ENCODE measurements at places on chromosomes 13 and 19. TPM values are rescaled to one million over a fixed set of nuclear protein-coding genes. Genes with fewer than 3 reads are reported as not detected.

The DIAPH3 gene
- 20.6 TPM for total RNA-seq

The FAM216B gene
- not detected for total RNA-seq

The DZIP1 gene
- 33.5 TPM for total RNA-seq

The GJA3 gene
- 0.82 TPM for total RNA-seq

The PODNL1 gene
- 1.4 TPM for total RNA-seq

The PRODH2 gene
- total RNA-seq, result not detected

The OVOL3 gene
- total RNA-seq, result not detected

The PLD3 gene
- 190 TPM for total RNA-seq

DNA sequence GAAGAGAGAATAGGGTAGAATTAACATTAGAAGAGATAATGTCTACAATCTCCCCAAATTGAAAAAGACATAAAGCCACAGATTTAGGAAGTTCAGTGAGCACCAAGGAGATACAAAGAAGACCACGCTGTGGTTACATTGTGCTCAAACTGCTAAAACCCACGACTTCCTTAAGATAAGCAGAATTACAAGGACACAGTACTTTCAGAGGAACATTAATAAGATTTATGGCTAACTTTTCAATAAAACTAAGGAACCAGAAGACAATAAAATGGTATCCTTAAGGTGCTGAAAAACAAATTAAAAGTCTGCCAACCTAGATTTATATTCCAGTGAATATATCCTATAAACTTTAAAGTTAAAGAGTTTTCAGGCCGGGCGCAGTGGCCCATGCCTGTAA lies 7.4 kb upstream of the IL17D start:
- DNase-seq, result no peak

- DNase-seq, result peak; percentile 43
Measured at GRCh38 chr13:95677564-95678266, 776 bp downstream of the DNAJC3 start.

DNA sequence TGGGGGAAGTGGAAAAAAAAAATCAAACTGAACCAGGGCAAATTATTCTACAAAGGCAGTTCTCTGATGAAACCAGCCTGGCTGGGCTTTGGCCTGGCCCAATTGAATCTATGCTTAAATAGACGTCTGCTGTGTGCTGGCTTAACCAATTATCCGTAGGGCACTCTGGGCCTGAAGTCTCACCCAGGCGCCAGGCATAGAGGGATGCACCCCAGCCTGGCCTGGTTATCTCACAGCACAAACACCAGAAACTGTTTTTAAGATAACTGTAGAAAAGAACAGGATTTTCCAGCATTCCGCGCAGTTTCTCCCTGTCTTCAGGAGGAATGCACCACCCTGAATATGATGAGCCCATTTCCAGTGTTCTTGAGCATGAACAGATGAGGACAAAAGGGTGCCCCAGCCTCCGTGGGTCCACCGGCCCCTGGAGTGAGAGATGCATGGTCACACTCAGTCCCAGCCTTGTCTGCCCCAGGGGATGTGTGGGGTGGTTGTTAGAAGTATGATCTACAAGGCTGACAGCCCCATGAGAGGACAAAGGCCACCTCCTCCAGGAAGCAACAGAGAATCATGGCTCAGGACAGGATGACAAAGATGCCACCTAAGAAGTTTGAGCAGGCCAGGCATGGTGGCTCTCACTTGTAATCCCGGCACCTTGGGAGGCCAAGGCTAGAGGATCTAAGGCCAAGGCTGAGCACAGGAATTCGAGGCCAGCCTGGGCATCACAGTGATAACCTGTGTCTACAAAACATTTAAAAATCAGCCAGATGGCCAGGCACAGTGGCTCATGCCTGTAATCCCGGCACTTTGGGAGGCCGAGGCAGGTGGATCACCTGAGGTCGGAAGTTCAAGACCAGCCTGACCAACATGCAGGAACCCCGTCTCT lies 50.2 kb downstream of the PEPD start:
- DNase-seq, result no peak

DNA sequence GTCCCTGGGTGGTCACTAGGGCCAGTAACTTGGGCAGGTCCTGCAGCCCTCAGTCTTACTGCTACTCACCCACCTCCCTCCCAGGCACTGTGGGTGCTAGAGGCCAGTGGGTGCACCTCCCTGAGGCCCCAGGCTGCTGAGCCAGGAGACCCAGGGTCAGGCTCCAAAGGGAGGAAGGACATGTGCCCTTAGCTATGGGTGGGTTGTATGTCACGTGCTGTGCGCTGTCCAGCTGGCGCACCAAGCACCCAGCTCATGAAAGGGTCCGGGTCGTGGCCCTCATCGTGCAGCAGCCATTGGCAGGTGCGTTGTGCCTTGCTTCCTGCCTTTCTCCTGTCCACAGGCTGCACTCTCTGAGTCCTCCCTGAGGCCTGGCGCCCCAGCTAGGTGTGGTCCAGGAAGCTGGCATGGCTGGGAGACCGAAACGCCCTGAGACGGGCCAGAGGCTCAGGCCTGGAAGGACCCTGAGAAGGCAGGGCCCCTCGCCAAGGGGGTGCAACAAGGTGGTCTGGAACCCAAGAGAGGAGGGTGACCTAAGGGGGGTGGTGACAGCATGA lies 47.0 kb upstream of the KCTD15 start:
- no peak for DNase-seq

- DNase-seq, result no peak
Measured at GRCh38 chr13:46675016-46675415, 121.9 kb downstream of the ESD start.

- DNase-seq, result peak; percentile 72
Measured at GRCh38 chr19:35856546-35857149, at the start of gene KIRREL2. KIRREL2 (plus strand) TSS chr19:35856911; CDS start chr19:35857120, 209 bp downstream.

DNA sequence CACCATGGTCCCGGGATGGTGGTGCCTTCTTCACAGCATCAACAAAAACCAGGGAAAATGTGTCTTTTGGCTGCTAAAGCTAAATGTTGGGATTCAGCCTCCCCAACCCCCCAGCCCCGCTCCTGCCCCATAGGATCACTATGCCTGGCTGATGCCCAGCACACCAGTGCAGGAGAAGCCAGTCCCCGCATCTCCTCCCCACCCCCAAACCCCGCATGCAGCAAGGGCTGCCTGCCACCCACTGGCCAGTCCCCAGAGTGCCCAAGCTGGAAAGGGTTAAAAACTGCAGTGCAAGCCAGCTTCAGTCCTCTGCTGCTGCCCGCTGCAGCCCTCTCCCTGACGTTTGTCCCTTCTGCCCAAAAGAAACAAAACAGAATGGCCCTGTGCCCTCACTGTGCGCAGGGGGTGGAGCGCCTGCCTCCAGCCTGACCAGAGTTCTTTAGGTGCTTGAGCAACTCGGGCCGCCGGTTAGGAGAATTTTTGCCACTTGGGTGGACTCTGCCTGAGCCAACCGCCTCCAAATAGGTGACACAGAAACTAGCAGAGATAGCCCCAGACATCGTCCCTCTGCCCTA lies 3.7 kb downstream of the CALM3 start:
- DNase-seq, result peak; percentile 16

- no peak for DNase-seq
Measured at GRCh38 chr13:108828086-108828815, 198.8 kb downstream of the MYO16 start.

- no peak for DNase-seq
Measured at GRCh38 chr19:42480335-42481095, 37.8 kb upstream of the CXCL17 start.

- DNase-seq, result no peak
Measured at GRCh38 chr13:79190932-79191331, 215.1 kb downstream of the RBM26 start.

DNA sequence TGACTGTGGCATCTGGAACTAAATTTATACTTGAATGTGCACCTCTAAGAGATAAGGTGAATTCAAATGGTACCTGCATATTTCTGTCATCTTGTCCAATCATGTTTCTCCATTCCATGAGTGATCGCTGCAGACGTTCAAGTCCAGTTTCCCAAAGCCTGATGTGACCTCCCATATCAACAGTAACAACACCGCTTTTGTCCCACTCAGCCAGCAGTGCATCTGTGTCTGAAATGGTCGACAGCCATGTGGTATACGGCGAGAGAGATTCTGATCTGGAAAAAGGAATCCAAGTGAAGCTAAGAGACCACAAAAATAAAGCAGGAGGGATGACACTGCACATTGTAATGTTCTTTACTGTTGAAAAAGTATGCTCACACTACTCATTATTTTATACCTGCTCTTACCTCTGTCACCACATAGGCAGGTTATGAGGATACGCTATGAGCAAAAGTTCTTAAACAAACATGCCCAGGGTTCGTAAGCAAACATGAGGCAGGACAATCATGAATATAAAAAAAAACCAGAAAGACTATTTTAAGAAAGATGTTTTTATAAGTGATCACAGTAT lies 213.6 kb downstream of the RGCC start:
- DNase-seq, result no peak

GRCh38 chr13:51644654-51645053 lies 60.4 kb downstream of the WDFY2 start:
- DNase-seq, result no peak

DNA sequence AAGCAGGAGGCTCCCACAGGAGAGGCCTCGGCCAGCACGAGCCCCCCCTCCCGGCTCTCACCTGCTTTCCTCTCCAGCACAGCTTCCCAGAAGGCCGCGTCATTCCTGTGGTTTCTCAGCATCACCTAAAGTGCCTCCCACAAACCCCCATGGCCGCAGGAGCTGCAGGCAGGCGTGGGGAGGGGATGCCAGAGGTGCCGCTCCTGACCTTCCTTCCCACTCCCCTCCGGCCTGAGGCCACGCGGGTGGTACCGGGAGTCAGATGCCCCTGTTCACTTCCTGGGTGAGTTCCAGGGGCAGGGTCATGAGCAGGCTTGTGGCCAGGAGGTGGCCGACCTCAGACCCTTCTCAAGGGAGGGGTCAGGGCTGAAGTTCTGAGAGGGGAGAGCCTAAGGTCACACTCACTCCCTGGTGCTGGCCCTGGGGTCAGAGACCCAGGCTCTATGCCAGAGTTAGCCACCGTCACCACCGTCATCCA lies 14.4 kb upstream of the NPAS1 start:
- no peak for DNase-seq
